ENCODE measurements at places on chromosomes 16 and 17.

- DNase-seq = no peak
Observed at GRCh38 chr17:31585280-31585630, 193.8 kb downstream of the RAB11FIP4 start.

- DNase-seq = no peak
Observed at GRCh38 chr16:11627822-11628457, 40.3 kb upstream of the SNN start.

GRCh38 chr16:28304214-28304613, 11.9 kb downstream of the SBK1 start:
- no peak for DNase-seq

GRCh38 chr17:65584604-65585521, 23.4 kb upstream of the AXIN2 start:
- DNase-seq = no peak

- peak; percentile 34 for DNase-seq
Observed at GRCh38 chr17:73474370-73474988, 162.7 kb upstream of the CDC42EP4 start.

DNA sequence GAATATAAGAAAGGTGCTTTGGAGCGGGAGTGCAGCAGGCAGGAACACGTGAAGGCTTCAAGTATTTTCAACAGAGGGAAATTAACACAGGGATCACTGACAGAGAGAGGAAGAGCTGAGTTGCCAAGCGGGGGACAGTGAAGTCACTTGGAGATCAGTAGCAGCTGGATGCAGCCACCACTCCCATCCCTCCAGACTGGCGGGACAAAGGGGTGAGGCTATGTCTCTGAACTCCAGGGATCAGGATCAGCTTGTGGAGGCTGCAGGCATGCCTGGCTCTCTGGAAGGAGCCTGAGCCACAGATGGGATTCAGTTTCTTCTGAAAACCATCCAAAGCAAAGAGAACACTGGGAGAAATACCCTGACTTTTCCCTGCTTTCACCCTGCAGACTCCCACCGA, 113.7 kb upstream of the IRX3 start:
- no peak for DNase-seq

GRCh38 chr16:88599092-88599733, 29.0 kb downstream of the ZC3H18 start:
- no peak for DNase-seq

DNA sequence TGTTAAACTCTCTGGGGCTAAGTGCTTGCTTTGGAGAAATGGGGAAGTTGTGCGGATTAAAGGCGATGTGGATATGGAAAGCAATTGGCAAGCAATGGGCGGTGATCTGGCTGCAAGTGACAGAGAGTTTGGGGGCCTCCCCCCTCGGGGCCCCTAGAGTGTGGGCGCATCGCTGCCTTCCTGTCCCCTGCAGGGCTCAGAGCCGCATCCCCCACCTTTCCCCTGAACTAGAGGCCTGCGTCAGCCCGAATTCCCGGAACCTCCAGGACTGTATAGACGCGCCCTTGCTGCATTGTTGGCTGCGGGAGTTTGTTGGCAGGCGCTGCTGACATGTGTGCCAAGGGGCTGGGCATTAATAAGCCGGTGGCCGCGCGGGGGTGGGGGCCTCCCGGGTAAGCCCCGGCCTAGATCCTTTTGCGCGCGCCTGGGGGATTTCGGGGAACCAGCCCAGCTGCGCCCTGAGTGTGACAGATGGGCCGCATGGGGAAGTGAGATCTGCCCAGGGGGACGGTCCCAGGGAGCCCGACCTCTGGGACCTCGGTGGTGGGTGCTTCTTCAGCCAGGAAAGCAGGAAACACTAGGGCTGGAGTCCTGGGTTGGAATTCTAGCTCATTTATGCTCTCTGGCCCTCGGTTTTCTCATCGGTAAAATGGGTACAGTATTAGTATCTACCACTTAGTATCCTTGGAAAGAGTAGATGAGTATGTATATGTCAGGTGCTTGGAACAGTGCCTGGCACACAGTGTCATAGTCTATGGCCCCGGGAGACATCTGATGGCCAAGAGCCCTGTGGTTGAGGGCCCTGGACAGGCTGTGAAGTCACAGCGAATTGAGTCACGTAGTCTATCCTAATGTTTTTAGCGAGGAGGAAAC, 1.0 kb downstream of the EEF2K start:
- peak; percentile 75 for DNase-seq

GRCh38 chr17:48751733-48752398, 23.3 kb upstream of the HOXB13 start:
- no peak for DNase-seq

- no peak for DNase-seq
Observed at GRCh38 chr16:65406933-65407332, 285.1 kb upstream of the CDH11 start.

- DNase-seq = no peak
Observed at GRCh38 chr17:78414178-78415162, 36.0 kb downstream of the PGS1 start.

DNA sequence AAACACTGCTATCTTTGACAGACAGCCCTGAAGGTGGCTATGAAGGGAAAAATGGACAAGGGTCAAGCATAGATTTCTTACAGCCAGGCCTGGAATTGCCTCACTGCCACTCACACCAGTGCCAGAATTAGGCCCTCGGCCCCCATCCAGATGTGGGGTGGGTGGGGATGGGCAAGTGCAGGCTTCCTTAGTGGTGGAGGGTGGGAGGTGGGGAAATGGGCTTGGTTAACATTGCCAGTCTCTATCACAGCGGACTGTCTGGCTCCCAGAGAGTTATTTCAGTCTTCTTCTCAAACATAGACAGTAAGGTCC, 24.9 kb downstream of the B9D1 start:
- DNase-seq = no peak

DNA sequence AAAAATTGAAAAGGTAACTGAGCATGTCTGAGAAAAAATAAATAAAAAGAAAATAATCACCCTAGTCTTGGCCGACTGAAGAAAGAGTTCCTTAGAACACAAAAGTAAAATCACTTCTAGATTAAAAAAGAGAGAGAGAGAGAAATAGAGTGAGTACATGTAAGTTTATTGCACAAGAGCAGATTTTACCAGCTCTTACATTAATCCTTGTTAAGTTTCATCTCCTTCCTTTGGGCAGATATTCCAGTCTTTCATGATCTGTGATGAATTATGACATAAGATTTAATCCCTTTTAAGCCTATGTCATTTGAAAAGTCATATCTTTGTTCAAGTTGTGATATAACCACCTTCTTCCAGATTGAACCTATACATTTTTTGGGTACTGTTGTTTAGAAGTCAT, 54.8 kb downstream of the NFAT5 start:
- DNase-seq = no peak

GRCh38 chr17:80931421-80932265, 60.0 kb upstream of the CHMP6 start:
- DNase-seq = no peak
